HL-60 (cell line): ENCODE measurements at places on chromosomes 2 and 18.

- DNase-seq: no peak
Measured at GRCh38 chr2:232977438-232977971, 35.6 kb downstream of the NGEF start.

GRCh38 chr2:218788529-218789255, 6.7 kb downstream of the CYP27A1 start:
- DNase-seq: no peak

- no peak for DNase-seq
Measured at GRCh38 chr2:240888130-240888889, 7.6 kb downstream of the MAB21L4 start.

- no peak for DNase-seq
Measured at GRCh38 chr2:47727956-47728355, 55.0 kb upstream of the MSH6 start.

GRCh38 chr2:17470855-17471641, 47.2 kb downstream of the RAD51AP2 start:
- no peak for DNase-seq

DNA sequence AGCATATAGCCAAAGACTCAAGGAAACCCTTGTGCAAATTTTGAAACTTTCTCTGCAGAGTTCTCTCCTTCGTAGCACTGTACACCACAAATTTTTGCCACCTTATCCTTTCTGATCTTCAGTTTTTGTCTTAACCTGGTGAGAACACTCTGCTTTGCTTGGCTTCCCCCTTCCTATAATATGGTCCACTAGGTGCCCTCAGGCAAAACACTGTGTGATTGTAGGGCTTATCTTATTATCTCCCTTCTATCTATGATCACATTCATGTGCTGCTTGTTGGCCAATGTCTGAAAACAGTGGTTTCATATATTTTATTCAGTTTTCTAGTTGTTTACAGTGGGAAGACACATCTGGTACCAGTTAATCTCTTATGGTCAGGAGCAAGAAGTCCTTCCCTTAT, 111.1 kb downstream of the MTX2 start:
- no peak for DNase-seq

DNA sequence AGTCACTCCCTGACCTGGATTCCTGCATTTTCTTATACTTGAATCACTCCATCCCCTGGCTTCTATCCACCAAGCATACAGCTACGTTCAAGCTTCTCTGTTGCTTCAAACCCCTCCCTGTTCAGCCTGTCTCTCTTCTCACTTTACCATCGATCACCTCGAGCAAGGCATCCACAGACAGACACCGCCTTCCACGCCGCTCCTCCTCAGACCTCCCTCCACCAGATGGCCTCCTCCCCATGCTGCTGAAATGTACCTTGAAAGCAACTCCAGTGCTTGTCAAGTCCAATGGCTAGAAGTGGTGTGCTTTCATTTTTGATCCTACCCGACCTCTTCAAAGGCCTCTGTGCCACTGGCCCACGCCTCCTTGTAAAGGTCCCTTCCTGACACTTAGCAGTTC, 131.3 kb upstream of the ACAA2 start:
- no peak for DNase-seq

GRCh38 chr18:37495354-37495753, 70.2 kb downstream of the CELF4 start:
- DNase-seq: no peak

DNA sequence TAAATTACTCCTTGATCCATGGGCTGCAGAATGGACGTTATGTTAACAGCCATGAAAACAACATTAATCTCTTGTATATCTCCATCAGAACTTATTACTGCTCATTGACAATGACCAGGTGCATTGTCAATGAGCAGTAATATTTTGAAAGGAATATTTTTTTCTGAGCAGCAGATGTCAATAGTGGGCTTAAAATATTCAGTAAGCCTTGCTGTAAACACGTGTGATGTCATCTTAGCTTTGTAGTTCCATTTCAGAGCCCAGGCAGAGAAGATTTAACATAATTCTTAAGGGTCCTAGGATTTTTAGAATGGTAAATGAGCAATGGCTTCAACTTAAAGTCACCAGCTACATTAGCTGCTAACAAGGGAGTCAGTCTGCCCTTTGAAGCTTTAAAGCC, 26.6 kb downstream of the CFAP210 start:
- DNase-seq: no peak

- DNase-seq: no peak
Measured at GRCh38 chr18:28855524-28855923, 678.6 kb upstream of the CDH2 start.

- DNase-seq: no peak
Measured at GRCh38 chr2:168686452-168687191, 115.8 kb upstream of the NOSTRIN start.

DNA sequence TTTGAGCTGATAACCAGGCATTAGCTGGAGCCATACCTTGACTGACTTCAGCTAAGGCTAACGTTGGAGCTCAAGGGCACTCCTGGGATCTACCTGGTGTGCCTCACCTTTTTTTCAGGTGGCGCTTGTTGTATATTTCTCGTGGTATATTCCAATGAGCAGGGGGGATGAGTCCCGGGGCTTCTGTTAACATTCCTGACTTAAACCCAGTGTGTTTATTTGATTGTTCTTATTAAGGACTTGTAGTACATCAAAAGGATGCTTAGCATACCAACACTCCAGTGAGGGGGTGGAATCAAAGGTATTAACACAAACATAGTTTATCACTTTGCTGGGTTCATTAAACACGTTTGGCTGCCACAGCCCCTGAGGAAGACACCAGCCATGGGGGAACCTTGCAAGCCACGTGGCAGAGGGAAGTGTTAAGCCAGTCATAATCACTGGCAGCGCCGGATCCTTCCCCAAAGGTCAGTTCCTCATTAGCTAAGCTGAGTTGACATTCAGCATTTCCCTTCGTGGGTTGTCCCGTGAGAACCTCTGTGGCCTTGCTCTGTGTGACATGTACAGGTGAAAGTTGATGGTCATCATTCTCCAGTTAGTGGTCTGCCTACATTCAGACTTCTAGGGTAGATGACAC, 119.5 kb upstream of the MCFD2 start:
- DNase-seq: peak; percentile 88

- no peak for DNase-seq
Measured at GRCh38 chr2:138589663-138590062, 88.1 kb downstream of the SPOPL start.

GRCh38 chr18:48263192-48263853, 145.9 kb downstream of the ZBTB7C start:
- no peak for DNase-seq

DNA sequence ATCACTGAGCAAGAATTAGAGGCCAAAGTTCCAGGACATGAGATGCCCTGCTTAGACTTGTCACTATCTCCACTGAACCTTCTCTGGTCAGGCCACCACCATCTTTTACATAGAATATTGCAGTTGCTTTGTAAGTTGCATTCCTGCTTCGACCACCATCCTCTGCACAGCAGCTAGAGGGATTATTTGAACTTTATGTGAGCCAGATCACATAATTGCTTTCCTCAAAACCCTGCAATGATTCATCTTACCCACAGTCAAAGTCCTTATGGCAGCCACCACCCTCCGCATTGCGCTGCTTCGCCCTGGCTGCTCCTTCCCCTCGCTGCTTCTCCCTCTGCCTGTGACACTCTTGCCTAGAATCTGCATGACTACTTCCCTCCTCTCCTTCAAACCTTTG, 111.3 kb downstream of the EML6 start:
- DNase-seq: no peak

DNA sequence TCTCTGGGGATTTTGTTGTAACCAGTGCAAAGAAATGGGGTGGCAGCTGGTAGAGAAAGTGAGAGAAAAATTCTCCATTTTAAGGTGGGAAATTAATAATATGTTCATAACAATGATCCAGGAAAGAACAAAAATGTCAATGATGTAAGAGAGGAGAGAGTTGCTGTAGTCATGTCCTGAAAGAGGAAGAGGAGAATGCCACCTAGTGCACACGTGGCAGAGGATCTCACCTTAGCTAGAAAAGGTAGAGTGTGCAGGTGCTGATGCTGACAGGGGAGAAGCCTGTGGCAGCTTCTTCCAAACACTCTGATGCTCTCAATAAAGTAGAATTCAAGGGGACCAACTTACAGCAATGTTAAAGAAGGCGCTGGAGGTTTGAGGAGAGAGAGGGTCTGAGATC, 282.9 kb upstream of the PKDCC start:
- DNase-seq: no peak

DNA sequence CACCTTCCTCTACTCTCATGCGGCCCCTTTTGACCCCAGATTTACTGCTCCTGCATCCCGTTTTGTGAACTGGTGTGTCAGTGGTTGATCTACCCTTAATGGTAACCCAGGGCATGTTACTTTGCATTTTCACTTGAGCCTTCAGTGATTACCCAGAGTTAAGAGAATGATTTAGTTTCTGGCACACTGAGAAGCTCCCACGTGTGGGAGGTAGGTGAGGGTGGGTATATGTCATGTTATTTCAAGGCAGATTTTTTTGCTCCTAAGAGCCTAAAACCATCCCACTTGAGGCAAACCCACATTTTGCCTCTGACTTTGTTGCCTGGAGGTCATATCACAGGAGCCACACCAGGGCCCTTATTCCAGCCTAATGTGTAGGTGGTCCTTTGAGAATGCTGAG, 186.7 kb downstream of the CTIF start:
- DNase-seq: no peak

DNA sequence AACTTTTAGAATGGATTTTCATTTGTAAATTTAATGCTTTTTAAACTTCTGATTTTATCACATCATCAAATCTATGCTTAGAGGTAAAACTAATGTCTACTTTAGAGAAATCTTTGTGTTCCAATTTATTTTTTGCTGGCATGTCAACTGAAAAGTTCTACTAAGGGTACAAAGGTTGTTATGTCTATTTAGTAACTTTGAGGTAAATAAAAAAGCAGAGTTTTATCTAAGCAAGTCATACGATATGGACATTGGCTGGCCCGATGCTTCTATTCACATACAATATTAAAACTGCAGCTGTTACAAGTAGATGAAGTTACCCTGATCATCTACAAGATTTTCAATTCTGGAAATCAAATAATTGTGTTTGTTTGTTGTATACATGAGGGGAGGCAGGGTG, 1575.1 kb downstream of the LRP1B start:
- no peak for DNase-seq

DNA sequence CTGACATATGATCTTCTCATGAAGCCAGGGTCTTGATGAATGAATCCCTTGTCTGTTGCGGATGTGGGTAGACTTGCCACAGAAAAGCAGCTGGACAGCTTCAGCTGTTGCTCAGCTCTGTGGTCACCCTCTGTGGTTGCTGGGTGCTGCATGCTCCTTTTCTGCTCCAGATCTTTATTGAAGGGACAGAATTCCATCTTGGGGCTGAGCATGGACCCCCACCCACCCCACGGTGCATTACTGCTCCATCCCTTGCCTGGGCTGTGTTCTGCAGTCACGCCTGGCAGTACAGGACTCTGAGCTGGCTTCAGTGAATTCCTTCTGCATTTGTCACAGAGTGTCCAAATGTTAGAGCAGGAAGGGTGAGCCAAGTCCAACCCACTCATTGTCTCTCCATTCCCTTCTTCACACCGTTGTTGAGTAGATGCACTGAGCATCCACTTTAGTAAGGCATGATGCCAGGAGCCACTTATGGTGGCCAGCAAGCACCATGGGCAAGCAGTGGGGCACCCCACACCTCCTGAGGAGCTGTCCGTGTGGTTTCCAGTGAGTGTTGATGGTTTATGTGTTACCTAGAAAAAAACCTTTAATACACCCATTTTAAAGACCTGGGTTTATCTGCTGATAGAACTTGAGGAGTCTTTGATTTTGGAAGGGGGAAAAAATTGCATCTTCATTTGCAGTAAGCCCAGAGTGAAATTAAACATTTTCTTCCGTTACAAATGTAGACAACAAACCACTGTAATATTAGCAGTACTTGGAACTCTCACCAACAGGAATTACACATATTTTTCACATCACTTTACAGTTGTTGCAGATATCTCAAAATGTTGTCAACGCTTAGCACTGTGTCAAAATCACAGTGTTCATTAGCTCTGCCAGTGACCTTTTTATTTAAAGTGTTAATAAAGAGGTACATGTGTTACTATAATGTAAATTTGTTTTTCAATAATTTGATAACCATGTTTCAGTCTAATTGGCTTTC, 14.7 kb upstream of the ITGB6 start:
- DNase-seq: no peak

DNA sequence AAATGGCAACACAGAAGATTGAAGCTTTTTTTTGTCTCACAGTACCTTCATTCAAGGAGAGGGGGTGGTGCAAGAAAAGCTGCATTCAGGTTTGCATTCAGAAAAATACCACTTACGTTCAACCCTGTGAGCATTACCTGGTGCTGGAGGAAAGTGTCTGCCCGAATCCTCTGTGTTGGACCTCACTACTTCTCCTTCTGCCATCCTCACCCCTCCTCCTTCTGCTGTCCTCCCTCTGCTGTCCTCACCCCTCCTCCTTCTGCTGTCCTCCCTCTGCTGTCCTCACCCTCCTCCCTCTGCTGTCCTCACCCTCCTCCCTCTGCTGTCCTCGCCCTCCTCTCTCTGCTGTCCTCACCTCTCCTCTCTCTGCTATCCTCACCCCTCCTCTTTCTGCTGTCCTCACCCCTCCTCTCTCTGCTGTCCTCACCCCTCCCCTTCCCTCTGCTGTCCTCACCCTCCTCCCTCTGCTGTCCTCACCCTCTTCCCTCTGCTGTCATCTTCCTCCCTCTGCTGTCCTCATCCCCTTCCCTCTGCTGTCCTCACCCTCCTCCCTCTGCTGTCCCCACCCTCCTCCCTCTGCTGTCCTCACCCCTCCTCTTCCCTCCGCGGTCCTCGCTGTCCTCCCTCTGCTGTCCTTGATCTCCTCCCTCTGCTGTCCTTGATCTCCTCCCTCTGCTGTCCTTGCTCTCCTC, 11.3 kb downstream of the GAD1 start:
- DNase-seq: no peak

GRCh38 chr2:60311524-60311923, 241.9 kb downstream of the BCL11A start:
- DNase-seq: no peak

DNA sequence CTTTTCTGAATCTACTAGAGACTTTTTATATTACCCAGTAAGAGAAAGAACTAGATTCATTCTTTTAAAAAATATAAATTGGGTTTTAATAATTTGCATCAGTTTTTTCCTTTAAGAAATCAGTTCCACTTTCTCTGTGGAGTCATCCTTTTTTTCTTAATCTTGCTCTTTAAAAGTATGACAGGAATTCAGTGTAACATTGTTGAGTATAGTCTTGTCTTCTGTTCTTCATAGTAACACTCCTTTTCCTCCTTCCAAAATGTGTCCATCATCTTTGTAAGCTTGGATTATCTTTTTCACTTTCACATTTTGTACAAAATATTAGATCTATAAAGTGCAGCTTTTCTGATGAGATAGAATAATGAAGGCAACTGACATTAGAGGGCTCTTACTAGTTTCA, 135.4 kb downstream of the HAUS1 start:
- DNase-seq: no peak
